ENCODE measurements at places on chromosomes 2 and 18.

DNA sequence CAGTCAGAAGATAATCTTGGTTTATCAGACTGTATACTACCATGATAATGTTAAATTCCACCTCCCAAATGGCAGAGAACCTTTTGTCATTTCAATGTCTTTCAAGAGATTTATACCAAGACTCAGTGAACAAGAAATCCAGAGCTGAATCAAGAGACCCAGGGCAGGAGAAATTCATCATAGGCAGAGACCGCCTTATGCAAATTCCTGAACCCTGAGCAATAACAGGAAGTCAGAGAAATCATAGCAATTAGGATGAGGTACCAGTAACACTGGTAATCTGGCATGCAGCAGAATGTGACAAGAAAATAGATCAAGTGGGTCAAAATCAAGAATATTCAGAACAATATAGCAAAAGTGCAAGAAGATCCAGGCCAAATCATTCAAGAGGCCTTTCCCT, 412.4 kb upstream of the LRATD1 start:
- DNase-seq = no peak

- DNase-seq = no peak
Observed at GRCh38 chr2:233651430-233651829, 15.2 kb downstream of the UGT1A10 start.

- DNase-seq = peak; percentile 85
Observed at GRCh38 chr2:160241251-160242137, 41.4 kb upstream of the ITGB6 start.

DNA sequence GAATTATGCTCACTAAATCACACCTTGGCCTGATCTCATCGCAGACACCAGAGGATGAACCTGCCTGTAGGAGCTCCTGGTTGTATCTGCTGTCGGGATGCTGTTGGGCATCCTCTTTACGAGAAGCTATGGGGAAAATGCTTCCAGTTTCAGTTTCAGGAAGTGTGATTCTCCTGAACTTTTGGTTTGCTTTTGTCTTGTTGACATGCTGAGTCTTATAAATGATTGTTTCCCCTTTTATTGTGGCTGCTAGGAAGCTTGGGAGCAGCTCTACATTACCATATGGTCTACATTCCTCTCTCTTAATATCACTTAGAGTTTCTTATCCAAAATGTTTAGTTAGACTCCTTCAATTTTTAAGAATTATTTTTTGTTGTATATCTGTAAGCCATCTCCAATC, 227.5 kb downstream of the MTX2 start:
- no peak for DNase-seq

DNA sequence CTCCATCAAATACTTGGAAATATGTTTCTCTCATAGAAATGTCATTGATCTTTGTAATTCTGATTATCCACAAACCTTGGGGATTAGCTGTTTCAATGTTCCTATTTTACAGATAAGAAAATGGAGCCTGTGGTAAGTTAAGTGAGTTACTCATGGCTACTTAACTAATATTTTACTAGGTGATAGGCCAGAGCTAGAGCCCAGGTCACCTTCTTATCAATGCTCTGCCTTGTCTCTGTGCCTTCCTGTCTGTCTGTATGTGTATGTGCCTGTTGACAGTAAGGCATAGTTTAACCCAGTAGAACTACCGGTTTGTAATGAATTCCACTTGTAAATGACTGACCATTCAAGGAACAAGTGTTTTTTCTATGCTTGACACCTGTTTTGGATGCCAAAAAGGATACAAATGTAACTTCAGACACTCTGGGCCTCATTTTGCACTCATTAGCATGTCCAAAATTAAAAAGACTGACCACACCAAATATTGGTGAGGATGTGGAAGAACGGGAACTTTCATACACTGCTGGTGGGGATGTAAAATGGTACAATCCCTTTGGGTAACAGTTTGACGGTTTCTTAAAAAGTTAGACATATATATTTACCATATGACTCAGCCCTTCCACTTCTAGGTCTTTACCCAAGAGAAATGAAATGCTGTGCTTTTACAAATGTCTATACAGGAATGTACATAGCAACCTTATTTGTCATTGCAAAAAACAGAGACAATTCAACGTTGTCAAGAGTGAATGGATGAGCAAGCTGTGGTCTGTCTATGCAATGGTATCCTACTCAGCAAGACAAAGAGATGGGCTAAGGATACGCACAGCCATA, 19.6 kb upstream of the IL1A start:
- peak; percentile 57 for DNase-seq

DNA sequence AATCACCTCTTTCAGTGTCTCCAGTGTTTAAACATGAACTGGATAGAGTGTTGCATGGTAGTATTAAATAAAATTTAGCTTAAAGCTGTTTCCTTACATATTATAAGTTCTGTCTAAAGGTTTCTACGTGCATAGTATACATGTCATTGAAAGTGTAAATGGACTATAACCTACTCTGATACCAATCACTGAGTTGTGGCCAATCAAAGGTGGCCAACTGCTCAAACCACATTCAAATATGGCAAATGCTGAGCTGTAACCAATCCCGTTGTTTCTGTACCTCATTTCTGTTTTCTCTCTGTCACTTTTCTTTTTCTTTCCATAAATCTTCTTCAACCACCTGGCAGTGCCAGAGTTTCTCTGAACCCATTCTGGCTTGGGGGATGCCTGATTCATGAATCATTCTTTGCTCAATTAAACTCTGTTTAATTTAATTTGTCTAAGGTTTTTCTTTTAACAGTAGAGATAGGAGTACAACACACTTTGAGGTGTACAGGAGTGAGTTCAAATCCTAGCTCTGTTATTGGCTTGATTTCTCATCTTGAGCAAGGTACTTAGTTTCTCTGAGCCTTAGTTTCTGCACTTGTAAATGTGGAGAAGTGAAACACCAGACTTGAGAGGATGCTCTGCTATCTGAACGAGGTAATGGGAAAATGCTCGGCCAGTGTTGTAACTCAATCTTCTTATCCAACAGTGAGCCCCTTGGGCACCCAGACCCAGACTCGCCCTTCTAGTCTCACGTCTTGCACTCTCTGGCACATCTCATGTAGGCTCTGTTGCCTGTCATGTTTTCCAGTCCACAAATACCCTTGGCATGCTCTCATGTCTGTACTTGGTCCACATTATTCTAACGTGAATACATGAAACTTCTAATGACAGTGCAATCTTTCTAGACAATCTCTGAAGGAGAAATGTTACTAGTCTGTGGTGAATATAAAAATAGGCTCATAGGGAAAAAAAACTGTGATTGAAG, 228.0 kb downstream of the PIK3C3 start:
- peak; percentile 40 for DNase-seq

DNA sequence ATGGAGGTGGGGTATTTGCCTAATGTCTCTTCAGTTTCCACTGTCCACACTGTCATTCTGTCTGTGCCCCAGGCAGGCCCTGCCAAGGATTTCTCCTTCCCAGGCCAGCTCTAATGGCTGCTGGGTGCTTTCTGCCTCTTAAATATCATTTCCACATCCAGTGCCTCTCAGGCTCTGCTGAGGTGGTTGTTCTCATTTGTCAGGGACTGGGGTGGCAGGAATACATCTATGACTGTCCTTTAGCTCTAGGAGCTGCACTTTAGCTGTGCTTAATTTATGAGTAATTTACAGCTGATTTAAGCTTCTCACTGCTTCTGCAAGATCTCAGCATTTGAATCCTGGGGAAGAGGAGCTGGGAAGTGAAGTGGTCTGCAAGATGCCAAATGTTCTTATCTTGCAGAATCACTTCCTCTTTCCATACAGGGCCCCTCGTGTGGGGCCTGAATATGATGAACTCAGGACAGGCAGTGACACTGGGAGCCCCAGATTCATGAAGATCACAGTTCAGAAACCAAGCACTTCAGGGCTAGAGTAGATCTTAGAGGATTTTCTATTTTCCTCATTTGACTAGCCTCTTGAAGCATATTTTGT, 150.2 kb downstream of the FSHR start:
- no peak for DNase-seq

- DNase-seq = no peak
Observed at GRCh38 chr2:691821-692761, 14.9 kb upstream of the TMEM18 start.

- no peak for DNase-seq
Observed at GRCh38 chr2:170323743-170324142, 145.8 kb downstream of the MYO3B start.

DNA sequence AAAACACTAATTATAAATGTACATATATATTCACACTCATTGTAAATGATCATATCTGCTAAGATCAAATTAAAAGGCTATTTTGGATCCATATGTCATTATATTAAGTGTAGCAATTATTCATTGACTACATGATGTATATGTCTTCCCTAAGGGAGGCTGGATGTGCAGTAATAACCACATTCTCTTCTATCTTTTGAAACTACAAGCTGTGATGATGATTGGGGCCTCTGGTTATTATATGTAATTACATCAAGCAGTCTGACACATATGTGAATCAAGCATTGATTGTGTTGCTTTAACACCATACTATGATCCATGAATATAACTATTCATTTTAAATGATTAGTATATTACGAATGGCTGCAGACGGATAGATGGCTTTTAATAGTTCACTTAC, 1973.4 kb downstream of the SUCLG1 start:
- no peak for DNase-seq

DNA sequence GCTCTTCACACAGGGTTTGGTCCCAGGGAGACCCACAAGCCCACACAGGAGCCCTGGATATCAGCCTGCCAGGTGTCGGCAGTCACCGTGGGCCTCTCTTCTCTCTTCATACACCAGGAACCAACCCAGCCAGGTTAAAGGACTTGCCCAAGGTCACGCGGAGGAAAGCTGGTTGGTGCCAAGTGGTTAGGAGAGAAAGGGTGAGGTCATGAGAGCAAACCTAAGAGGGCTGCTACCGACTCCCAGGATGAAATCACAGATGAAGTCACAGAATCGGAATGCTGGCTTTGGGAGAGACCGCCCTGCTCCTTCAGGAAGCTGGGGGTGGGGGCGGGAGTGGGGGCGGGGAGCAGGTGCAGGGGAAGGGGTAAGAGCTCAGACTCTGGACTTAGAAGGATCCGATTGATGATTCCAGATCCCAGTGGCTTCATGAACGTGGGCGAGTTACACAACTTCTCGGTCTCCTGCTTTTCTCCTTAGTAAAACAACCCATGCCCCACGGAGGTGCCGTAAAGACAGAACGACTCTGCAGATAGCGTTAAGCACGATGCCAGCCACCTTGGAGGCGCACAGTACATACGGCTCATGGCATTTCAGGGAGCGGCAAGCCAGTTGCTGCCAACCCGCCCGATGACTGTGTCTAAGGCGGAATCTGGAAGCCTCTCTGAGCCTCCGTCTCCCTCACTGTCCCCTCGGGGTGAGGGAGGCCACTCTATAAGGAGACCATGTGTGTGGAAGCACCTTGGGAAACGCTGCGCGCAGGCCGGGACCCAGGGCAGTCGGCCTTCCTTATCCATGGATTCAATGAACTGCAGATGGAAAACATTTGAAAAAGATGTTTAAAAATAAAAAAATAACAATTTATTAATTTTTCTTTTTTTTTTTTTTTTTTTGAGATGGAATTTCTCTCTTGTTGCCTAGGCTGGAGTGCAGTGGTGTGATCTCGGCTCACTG, 23.0 kb upstream of the TAF1B start:
- peak; percentile 50 for DNase-seq

- DNase-seq = no peak
Observed at GRCh38 chr2:14137643-14138042, 494.9 kb upstream of the LRATD1 start.

GRCh38 chr2:74481961-74482800, 617 bp downstream of the CCDC142 start:
- no peak for DNase-seq

DNA sequence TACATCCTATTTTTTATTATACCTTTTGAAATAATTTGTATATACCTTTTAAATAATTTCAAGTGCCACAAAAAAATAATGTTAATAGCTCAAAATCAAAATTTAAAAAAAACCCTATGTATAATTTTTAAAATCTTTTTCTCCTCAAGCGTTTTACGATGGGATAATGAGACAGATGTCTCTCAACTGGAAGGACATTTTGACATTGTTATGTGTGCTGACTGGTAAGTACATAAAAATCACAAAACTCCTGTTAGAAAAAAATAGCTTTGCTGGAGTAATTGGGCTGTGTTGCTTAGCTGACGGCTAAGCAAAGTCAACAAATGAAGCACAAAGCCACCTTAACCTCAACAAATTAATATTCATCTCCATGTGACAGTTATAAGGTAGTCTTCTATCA, 198.0 kb upstream of the SIX3 start:
- DNase-seq = no peak
